ENCODE measurements at places on chromosomes 2 and 18.

DNA sequence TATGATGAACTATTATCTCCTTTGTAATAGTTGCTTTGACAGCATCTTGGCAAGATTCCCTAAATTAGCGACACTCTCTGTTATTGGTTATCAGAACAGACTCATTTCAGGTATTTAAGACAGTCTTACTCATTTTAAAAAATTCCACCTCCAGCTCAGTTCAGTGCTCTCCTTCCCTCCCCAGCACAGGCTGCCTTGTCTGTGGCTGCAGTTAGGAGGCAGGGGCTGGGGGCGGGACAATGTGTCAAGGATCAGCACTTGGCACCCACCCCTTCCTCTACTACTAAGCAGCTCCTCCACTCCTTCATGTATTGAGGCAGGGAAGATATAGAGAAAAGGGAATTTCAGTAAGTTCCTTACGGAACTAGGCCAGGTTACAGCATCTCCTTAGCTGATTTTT, 85.0 kb downstream of the VSNL1 start:
- DNase-seq, result no peak

DNA sequence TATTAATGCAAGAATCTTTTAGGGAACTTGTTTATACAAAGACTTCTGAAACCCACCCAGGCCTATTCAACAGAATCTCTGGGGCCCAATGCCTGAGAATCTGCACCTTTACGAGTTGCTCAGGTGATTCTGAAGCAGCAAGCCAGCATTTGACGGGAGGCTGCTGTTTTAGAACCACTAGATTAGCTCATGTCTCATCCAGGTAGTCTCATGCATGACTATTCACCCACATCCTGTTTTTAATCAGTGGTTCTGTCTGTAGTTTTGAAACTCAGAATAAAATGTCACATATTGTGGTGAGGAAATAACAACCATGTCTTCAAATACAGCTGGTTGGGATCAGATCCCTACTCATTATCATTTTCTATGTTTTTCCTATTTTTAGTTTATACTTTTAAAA, 39.5 kb downstream of the CYTIP start:
- DNase-seq, result peak; percentile 53

DNA sequence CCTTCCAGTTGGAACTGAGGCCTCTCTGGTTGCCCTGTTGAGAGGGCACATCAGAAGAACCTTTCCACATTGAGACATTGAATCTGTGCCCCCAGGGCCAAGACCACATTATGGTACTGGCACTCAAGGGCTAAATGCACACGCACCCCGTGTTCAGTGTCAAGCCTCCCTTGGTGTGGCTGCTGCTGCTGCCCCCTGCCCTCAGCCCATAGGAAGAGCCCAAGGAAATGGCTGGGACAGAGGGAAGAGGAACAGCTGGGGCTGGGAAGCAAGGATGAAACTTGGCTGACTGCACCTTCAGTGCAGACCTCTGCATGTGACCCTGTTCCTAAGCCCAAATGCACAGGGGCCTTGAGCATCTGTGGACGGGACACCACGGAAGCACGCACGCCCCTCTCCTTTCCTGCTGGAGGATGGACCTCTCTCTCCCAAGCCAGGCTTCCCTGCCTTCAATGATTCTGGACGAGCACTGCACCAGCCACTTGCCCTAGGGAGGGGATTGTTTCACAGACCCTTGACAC, 40.2 kb downstream of the NIFK start:
- no peak for DNase-seq

- DNase-seq, result no peak
Measured at GRCh38 chr18:11005528-11005927, 143.8 kb downstream of the PIEZO2 start.

- no peak for DNase-seq
Measured at GRCh38 chr2:165361514-165361913, 108.0 kb upstream of the CSRNP3 start.

GRCh38 chr2:112150851-112151250, 12.7 kb downstream of the FBLN7 start:
- no peak for DNase-seq

DNA sequence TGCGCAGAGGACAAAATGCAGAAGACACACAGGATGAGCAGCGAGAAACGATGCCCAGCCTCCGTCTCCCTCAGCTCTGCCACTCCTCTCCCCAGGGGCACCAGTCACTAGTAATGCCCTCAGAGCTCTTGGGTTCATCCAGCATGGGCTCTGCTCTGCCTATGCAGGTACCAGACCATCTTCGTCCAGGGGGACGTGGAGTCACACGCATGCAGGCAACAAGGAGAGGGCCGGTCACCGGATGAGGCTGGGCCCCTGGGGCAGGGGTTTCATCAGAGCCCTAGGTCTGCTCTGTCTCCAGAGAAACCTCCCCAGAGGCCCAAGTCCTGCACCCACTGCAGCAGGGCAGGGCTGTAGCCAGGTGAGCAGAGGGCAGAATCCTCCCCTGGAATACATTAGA, 23.9 kb downstream of the RAB31 start:
- no peak for DNase-seq

- DNase-seq, result no peak
Measured at GRCh38 chr2:81545626-81546025, 1241.1 kb upstream of the LRRTM1 start.

DNA sequence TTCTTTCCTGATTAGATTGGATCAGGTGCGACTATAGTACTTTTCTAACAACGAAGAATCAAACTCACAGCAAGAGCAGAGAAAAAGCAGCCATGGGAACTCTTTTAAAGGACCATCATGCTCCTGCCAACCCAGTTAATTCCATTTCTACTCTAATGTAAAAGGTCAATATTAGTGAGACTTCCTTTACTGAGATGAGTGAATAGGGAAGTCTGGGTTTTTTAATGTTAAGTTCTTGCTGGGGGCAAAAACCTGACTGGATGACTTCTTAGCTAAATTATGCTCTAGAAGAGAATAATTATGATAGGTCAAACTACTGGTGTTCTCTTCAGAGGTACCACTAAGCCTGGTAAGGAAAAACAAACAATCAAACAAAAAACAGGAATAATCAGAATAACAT, 8.4 kb downstream of the SRBD1 start:
- no peak for DNase-seq

- no peak for DNase-seq
Measured at GRCh38 chr2:65212115-65212514, 15.5 kb upstream of the ACTR2 start.

GRCh38 chr2:237483018-237483731, 3.9 kb upstream of the MLPH start:
- DNase-seq, result no peak

DNA sequence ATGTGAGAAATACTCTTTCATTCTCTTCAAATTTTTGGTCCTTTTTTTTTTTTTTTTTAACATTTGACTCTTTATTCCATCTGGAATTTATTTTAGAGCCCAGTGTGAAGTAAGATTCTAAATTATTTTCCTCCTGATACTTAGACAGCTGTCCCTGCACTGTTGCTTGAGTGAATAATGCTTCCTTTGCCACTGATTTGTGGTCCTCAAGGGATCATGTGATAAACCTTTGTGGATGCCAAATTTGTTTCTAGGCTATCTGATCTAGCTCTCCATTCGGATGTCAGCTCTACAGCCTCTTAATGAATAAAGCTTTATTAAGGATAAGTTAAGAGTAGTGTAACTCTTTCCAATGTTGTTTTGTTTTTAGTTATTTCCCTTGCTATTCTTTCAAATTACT, 142.3 kb downstream of the SMAD7 start:
- no peak for DNase-seq

- DNase-seq, result no peak
Measured at GRCh38 chr2:240990266-240990529, 8.2 kb upstream of the SNED1 start.

- no peak for DNase-seq
Measured at GRCh38 chr2:41375901-41376300, 671.9 kb upstream of the PKDCC start.

DNA sequence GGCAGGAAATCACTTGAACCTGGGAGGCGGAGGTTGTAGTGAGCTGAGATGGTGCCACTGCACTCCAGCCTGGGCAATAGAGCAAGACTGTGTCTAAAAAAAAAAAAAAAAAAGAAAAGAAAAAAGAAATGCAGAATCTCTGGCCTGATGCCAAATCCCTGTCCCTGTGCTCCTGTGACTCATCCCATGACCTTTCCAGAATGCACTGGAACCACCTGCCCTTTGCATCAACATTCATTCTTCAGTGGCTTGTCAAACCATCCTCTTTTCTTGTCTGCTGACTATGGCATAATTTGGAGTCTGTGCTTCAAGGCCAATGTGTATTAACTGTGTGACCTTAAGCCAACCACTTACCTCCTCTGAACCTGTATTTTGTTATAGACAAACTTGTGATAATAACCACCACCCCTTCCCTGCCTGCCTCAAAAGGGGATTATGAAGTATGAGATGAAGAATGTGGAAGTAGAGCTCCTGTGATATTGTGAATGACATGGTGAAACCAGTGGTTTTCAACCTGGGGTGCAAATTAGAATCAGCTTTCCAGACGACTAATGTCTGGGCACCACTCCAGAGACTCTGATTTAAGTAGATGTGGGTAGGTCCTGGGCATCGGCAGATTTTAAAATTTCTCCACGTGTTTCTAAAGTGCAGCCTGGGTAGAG, 189.3 kb downstream of the CLIP4 start:
- DNase-seq, result no peak

DNA sequence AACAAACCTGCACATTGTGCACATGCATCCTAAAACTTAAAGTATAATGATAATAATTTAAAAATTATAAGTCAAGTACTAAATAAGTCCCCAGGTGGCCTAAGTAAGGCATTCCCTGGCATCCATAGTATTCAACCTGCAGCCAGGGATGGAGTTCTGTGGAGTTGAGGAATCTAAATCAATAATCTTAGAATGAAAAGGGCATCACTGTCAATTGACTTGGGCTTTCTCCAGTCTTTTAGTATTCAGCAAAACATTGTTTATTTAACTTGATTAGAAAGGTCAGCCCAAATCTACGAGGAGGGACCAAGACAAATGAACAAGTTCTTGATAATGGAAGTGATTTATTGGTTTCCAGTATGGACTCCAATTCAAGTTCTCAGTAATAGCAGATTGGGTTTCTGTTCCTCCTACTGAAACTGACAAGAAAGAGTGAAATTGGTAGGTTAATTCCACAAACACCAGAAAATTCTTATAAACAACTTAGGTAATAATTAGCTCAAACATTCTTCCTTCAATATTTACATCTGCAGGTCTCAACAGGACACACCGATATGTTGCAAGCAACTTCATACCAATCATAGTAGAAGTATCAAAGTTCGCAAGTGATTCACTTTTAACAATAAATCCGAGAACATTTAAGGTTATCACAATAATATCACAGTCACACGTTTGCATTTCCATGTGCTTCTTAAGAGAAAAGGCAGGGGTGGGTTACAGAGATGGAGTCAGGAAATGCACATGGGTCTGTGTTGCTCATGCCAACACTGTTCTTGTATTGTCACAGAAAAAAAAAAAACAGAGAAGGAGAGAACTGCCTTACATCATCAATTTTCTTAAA, 51.7 kb upstream of the EHBP1 start:
- DNase-seq, result no peak

- no peak for DNase-seq
Measured at GRCh38 chr2:13819896-13820295, 812.6 kb upstream of the LRATD1 start.

DNA sequence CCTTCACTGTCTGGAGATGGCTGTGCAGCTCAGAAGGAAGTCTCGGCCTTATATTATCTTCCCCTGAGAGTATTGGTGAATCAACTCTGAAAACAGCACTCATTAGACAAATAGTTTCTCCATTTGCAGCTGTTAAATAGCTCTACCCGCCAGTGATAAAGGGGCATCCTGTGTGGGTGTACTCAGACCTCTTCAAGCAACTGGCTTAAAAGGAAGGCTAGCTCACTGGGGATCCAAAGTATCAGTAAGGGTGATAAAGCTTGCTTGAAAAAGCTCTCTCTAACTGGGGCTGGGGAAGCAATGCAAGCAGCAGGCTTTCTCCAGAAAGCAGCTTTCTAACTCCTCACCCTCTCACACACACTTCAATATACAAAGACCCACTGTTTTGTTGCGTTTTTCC, 64.9 kb upstream of the PSMD14 start:
- DNase-seq, result no peak

DNA sequence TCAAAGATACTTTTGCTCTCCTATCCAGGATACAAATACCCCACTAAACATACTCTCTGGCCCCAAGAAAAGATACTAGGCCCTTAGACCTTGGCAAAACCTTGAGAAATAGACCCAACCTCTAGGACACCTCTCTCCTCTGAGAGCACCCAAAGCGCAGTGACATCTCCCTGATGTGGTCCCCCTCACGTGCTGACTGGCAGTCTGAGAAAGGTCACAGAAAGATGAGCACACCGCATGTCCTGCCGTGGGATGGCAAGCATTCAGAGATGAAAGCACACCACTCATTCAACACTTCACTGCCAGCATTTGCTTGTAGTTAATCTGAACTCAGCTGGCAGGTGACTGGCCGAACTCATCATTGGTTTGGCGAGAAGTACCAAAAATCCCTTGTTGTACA, 6.1 kb upstream of the TBC1D8 start:
- no peak for DNase-seq

GRCh38 chr2:121974897-121975661, 219.6 kb downstream of the TSN start:
- no peak for DNase-seq

DNA sequence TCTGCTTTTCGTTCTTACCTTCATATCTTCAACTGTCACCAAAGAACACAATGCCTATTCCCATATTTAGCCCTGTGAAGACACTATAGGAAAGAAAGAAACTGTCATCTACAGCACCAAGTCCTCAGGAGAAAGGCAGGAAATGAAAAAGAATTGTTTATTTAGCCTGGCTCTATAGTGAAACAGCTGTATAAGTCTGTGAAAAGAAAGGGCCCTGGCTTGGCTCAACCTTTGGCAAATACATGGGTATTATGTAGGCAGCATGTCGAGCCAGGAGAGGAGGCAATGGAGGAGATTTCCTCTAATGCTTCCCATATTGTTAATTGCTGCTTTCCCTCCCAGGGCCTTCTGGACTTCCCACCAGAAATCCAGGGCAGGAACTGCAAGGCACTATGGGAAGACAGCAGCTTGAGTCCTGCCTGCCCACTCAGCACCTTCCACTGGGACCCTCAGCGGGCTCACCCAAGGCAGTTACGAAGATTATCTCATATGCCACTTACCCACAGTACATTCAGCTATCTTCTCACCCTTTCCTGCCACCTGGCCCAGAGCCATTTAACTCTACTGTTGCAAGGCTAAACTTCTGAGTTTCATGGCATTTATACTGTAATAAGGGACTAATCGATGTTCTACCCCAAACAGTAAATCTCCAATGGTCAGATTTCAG, 30.1 kb downstream of the SLC8A1 start:
- DNase-seq, result no peak

- peak; percentile 48 for DNase-seq
Measured at GRCh38 chr2:65430603-65431420, 1.6 kb downstream of the SPRED2 start.

- no peak for DNase-seq
Measured at GRCh38 chr18:62200121-62200914, 13.3 kb downstream of the RELCH start.

Measured in effector memory CD4-positive, alpha-beta T cell (primary cell).